ENCODE measurements at places on chromosomes 3 and 15.

DNA sequence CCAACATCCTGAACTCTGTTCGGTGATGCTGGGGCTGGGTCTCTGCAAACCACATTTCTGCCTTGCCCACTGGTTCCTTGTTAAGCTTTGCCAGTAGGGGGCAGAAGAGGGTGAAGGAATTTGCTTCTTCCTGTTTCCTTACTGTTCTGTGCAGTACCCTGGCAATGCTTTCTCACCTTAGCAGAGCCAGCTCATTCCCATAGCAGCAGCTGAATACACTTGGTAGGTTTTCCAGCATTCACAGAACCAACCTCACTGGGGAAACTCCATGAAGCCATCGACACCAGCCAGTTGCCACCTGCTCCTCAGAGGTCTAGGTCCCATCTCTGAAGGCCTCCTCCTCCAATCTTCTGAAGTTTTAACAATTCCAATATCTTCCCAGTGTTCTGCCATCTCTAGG is 308.4 kb downstream of the PDCD6IP start:
- DNase-seq: no peak

- DNase-seq: peak; percentile 10
These were observed 169.4 kb downstream of the KLHL25 start for GRCh38 chr15:85625166-85625830.

DNA sequence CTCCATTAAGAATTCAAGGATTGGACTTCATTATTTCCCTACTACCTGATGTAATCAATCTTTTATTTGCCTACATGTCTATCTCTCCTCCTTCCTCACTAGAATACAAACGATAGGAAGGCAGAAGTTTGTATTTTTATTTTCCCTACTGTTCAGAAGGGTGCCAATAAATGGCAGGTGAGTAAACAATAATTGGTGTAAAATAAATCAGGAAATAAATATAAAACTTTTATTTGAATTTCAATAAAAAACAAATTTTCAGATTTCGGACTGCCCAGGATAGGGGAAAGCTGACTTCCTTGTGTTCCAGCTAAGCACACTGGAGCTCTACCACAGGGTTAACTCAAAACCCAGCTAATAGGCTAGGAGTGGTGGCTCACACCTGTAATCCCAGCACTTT is 636.3 kb upstream of the BCHE start:
- DNase-seq: no peak

- no peak for DNase-seq
These were observed 82.3 kb upstream of the OCA2 start for GRCh38 chr15:28181366-28181765.

DNA sequence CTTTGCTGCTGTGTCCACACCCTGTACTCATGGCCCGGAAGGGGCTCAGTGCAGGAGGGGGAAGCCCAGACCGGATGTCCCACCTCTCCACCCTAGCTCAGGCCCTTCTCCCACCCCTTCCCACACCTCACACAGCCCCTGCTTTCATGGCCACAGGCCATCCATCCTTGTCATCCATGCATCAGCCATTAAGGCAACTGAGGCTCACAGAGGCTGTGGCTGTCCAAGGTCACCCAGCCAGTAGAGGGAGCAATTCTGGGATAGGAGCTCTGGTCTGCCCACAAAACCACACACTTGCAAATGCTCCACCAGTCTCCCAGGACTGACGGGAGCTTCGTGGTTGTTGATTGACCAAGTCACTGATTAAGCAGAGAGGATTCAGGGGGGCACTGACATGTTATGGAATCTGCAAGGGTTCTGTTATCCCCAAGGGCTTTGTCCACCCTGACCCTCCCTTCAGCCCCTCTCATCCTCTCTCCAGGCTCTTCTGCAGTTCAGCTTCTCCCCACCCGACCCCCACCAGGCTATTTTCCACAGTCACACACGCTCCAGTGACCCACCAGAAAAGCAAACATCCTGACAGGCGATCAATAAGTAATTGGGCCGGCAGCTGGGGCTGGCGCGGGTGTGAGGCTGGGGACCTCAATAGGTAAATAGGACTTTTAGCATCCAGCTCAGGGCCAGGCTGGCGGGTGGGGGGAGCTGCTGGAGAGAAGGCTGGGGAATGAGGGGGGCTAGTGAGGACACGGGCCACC is 15.1 kb downstream of the LINGO1 start:
- DNase-seq: no peak

DNA sequence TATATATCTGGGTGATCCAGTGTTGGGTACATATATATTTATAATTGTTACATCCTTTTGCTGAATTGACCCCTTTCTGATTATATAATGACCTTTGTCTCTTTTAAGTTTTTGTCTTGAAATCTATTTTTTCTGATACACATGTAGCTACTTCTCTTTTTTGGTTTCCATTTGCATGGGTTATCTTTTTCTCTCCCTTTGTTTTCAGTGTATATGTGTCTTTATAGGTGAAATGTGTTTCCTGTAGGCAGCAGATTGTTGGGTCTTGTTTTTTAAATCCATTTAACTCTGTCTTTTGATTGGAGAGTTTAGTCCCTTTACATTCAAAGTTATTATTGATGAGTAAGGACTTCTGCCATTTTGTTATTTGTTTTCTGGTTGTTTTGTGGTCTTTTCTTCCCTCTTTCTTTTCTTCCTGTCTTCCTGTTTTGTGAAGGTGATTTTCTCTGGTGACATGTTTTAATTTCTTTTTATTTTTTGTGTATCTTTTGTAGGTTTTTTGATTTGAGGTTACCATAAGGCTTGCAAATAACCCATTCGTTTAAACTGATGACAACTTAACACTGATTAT is 56.8 kb downstream of the STARD9 start:
- DNase-seq: no peak

DNA sequence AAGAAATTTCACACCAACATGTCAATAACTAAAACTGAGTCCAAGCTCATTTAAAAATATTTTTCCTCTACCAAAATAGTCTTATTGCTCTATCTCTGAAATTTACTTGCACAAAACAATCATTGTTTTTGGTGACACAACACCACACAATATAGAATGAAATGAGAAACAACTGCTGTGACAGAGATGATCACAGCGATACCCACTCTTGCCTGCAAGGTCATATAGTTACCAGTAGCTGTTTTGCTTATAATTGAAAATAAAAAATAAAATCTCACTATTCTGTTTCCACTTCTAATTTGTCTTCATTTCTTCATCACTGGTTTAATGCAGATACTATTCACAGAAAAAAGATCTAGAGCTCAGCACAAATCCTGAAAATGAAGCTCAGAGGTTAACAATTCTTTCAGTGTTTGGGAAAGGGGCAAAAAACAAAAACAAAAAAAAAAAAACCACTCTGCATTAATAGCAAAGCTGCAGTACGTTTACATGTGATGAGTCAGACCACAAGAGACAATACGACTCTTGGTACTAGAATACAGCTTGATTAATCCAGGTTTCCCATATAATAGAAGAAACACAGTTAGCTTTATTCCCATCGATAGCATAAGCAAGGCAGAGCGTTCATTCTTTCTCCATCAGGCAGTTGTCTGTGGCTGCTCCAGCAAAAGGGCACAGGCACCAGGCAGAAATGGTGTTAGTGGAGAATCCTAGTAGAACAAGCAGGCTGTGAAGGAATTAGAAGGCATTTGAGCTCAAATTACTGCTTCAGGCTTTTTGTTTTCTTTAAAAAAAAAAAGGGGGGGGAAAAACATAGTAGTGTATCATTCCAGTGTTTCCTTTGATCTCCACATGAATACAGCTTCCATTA is 773 bp downstream of the ANKRD28 start:
- no peak for DNase-seq

DNA sequence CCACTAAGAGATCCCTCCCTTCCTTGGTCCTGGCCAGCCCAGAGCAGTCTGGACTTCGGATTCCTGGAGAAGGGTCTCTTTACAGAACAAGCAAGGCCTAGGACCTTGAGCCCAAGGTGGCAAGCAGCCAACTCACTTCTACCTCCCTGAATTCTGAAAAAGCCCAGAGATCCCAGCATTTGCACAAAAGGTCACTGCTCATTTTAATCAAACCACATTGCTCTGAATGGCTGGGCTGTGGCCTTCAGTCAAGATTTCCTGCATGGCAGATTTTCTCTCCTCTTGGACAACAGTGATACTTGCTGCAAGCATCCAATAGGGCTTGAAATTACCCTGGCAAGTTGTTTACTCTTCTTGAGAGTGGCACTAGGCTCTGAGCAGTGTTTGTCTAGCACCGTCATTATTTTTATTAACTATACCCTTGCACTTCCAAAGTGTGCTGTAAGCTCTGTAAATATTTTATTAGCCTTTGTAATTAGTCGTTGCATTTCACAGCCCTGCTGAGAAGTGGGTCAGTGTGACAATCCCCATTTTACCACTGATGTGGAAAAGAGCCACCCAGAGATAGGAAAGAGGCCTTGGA is 274.7 kb upstream of the CTNNB1 start:
- DNase-seq: no peak

DNA sequence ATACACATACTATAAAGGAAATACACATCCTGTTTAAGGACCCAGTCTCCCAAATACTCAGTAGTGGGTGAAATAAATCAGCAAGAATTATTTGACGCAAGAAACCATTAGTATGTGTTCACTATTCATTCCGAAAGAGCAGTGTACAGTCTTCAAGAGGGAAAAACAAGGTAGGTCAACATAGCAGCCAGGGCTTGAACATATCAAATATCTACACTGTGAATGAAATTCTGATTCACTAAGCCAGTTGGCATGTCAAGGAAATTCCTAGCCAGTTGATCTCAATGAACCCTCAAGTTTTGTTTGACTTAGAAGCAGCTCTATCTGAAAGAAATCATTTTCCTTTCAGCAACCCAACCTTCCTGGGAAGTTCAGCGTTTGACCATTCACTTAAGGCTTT is 99.0 kb downstream of the CNTN3 start:
- no peak for DNase-seq

- no peak for DNase-seq
These were observed 44.7 kb downstream of the CADM2 start for GRCh38 chr3:85003479-85003878.

- no peak for DNase-seq
These were observed 428.4 kb upstream of the GOLIM4 start for GRCh38 chr3:168524129-168524528.

DNA sequence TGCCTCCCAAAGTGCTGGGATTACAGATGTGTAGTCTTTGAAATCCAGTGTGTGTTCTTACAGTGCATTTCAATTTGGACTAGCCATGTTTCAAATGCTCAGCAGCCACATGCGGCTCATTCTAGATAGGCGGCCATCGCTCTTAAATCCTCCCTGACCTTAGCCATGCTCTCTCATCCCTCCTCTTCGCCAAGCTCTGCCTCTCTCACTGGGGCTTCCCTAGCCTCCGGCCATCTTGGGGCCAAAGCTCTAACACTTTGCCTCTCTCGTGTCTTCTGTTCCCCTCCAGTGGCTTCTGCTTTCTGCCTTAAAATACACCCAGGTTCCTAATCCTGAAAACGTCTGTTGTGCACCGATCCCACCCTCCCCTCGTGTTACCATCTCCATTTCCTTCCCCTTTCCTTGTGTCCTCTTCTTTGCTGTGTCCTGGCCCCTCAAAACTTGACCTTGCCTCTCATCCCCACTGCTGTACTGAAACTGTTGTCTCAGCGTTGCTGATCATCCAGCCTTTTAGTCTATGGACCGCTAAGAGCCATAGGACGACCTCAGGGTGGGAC is 1.4 kb upstream of the GHRL start:
- no peak for DNase-seq

- no peak for DNase-seq
These were observed 36.9 kb upstream of the PIAS1 start for GRCh38 chr15:68017201-68017600.

- DNase-seq: no peak
These were observed 31.0 kb downstream of the NXPE3 start for GRCh38 chr3:101810022-101810418.

GRCh38 chr3:16548721-16549120 is 35.2 kb upstream of the RFTN1 start:
- DNase-seq: no peak

DNA sequence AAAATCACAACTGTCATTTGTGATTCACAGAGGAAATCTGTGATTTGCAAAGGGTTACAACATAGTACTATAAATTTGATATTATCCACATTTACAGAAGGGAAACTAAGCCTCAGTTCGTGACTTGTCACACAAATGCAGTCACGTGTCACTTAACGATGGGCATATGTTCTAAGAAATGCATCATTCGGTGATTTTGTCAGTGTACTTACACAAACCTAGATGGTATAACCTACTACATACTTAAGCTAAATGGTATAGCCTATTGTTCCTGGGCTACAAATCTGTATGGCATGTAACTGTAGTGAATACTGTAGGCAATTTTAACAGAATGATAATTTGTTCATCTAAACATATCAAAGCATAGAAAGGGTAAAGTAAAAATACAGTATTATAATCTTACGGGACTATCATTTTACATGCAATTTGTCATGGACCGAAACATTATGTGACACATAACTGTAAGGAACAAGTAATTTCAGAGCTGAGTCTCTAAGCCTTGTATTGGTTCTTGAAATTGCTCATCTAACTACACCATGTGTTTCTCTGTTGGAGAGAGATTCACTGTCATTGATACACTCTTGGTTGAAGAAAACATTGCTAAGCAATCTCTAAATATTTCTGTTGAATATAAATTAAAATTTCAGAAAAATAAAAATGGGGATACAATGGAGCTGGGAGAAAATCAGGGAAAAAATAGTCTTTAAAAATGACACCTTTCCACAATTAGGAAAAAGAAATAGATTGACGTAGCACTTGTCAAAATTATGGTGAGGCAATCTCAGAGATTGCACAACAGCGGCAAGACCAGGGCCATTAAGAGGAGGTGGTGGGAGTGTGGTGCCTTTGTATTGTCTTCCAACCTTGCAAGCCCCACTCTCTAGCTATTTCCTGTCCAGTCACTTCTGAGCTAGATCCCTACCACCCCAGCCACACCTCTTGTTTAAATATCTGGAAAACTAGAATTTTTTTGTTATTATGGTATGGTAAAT is 645.8 kb upstream of the TBL1XR1 start:
- DNase-seq: no peak

DNA sequence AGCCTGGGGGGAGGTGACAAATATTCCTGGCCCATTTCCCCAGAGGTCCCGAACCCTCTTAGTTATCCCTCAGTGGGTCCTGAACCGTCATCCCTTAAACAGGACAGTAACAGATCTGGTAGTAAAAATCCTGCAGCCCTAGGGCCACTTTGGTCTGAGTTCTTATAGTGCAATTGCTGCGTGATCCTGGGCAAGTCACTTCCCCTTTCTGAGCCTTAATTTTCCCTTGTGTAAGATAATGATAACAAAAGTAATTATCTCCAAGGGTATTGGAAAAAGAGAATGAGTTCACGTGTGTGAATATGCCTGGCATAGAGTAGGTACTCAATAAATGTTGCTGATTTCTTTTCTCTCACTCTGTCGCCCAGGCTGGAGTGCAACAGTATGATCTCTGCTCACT is 2.9 kb upstream of the JAGN1 start:
- no peak for DNase-seq

GRCh38 chr15:94277485-94277884 is 46.1 kb downstream of the MCTP2 start:
- DNase-seq: no peak
